Uterine smooth muscle cell (primary cell): ENCODE measurements at places on chromosomes 6 and 20. TPM values are rescaled to one million over a fixed set of nuclear protein-coding genes. Genes with fewer than 3 reads are reported as not detected.

Gene HLA-DPB1
- total RNA-seq = 6.8 and 21.1 TPM in 2 replicates

Gene GPLD1
- 0.33 and 0.87 TPM in 2 replicates for total RNA-seq

Gene PHACTR3
- 0.12 TPM in 1 of 2 replicates, not detected in the other for total RNA-seq

Gene ID4
- 15.8 and 18.6 TPM in 2 replicates for total RNA-seq

Gene SLC29A1
- total RNA-seq = 11.4 and 15.1 TPM in 2 replicates

Gene TCF21
- total RNA-seq = 1.9 and 5.5 TPM in 2 replicates

Gene ANGPT4
- total RNA-seq = not detected in 2 replicates

Gene CLVS2
- total RNA-seq = 0.12 TPM in 1 of 2 replicates, not detected in the other

Gene CYP39A1
- 0.44 and 1.7 TPM in 2 replicates for total RNA-seq

Gene OR2B6
- not detected in 2 replicates for total RNA-seq

Gene FAM83C
- total RNA-seq = not detected in 2 replicates

Gene TRIM31
- not detected in 2 replicates for total RNA-seq

Gene CST2
- not detected in 2 replicates for total RNA-seq

Gene SEMG1
- total RNA-seq = not detected in 2 replicates

Gene SNHG17
- total RNA-seq = 7.6 and 11.5 TPM in 2 replicates

Gene ZBTB46
- 11.9 and 16.7 TPM in 2 replicates for total RNA-seq

Gene GHRH
- not detected in 2 replicates for total RNA-seq

Gene FKBP5
- total RNA-seq = 14.5 and 27.1 TPM in 2 replicates

Gene PROKR2
- not detected in 2 replicates for total RNA-seq

Gene SF3B5
- total RNA-seq = 101 and 127 TPM in 2 replicates

Gene DNAH8
- under 0.01 and 0.12 TPM in 2 replicates for total RNA-seq

Gene SMLR1
- total RNA-seq = not detected in 2 replicates

Gene NR2E1
- not detected in 2 replicates for total RNA-seq

Gene GNAS-AS1
- total RNA-seq = 0.87 and 1.00 TPM in 2 replicates

Gene LZTS3
- total RNA-seq = 4.3 and 6.5 TPM in 2 replicates

Gene PAK5
- not detected in 2 replicates for total RNA-seq

Gene SLC35F1
- 0.12 TPM in 1 of 2 replicates, not detected in the other for total RNA-seq

Gene EYA4
- 13.7 and 14.5 TPM in 2 replicates for total RNA-seq

Gene RIPPLY2
- under 0.01 and 0.87 TPM in 2 replicates for total RNA-seq

Gene FILIP1
- 0.62 and 1.4 TPM in 2 replicates for total RNA-seq

Gene HRH3
- not detected in 2 replicates for total RNA-seq

Gene PEX7
- 14.9 and 15.0 TPM in 2 replicates for total RNA-seq

Gene TRMT6
- 7.5 and 14.8 TPM in 2 replicates for total RNA-seq

Gene TMC2
- not detected in 2 replicates for total RNA-seq

Gene POM121L2
- not detected in 2 replicates for total RNA-seq

Gene SPTLC3
- 3.0 and 4.0 TPM in 2 replicates for total RNA-seq

Gene PSORS1C2
- total RNA-seq = not detected in 2 replicates

Gene CEP162
- 11.0 and 11.5 TPM in 2 replicates for total RNA-seq

Gene FAM210B
- 20.7 and 36.9 TPM in 2 replicates for total RNA-seq

Gene FAM50B
- total RNA-seq = 7.6 and 9.5 TPM in 2 replicates

Gene BTNL2
- not detected in 2 replicates for total RNA-seq

Gene RIMS1
- 0.33 and 0.50 TPM in 2 replicates for total RNA-seq

Gene SLA2
- total RNA-seq = not detected in 2 replicates

Gene PARD6B
- total RNA-seq = 2.3 and 3.5 TPM in 2 replicates

Gene BMP5
- not detected in 2 replicates for total RNA-seq

Gene OVOL2
- not detected in 2 replicates for total RNA-seq

Gene SLC22A7
- not detected in 2 replicates for total RNA-seq

Gene TAGAP
- total RNA-seq = 0.12 TPM in 1 of 2 replicates, not detected in the other

Gene PDE10A
- total RNA-seq = 2.3 and 3.5 TPM in 2 replicates

Gene NRSN1
- not detected in 2 replicates for total RNA-seq

Gene PKIB
- total RNA-seq = 3.1 and 3.8 TPM in 2 replicates

Gene PRR18
- total RNA-seq = 0.12 TPM in 1 of 2 replicates, not detected in the other

Gene DUSP15
- total RNA-seq = not detected in 2 replicates

Gene SLPI
- not detected in 2 replicates for total RNA-seq

Gene RNF182
- 1.1 and 1.8 TPM in 2 replicates for total RNA-seq
